NCI-H82 (cell line): ENCODE measurements at places on chromosomes 1 and 21.
A peak's percentile ranks its signal among the peaks of the same experiment; 100 is the strongest.

- peak; percentile 65 for DNase-seq
Measured at GRCh38 chr1:168482106-168482505, 61.7 kb downstream of the XCL2 start.

GRCh38 chr21:43331962-43332828, 94.7 kb downstream of the SIK1 start:
- no peak for DNase-seq

DNA sequence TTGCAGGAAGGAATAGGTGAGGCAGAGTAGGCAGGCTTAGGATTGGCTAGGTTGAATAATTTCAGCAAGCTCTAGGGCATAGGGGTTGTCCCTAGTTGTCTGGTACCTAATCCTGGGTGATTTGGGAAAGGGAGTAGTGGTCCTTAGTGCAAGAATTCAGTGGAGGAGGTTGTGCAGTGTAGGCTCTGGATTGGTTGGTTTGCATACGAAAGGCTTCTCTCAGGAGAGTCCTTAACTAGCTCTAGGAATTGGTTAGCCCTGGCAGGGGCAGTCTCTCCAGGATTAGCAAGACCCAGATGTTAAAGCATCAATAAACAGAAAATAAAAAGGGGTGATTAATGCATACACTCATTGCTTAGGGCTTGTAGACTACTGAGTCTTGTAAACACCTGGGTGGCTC, 9.6 kb upstream of the CD101 start:
- no peak for DNase-seq

GRCh38 chr1:111842411-111842810, 86.7 kb downstream of the DDX20 start:
- DNase-seq, result no peak

DNA sequence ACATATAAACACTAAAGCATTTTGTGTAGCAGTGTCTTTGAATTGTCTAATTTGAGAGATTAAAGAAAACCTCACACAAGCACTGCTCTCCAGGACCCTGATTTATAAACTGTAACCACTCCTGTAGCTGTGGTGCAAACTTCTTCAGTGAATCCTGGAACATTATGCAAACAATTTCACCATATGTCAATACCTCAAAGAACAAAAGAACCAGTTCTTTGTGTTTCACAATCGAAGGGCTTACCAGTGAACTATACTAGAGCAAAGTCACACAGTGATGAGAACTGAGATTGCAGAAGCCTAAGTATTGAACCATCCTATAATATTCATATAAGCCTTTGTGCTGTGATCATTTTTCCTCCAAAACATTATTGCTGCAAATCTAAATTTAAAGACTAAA, 21.5 kb downstream of the DPH5 start:
- no peak for DNase-seq

DNA sequence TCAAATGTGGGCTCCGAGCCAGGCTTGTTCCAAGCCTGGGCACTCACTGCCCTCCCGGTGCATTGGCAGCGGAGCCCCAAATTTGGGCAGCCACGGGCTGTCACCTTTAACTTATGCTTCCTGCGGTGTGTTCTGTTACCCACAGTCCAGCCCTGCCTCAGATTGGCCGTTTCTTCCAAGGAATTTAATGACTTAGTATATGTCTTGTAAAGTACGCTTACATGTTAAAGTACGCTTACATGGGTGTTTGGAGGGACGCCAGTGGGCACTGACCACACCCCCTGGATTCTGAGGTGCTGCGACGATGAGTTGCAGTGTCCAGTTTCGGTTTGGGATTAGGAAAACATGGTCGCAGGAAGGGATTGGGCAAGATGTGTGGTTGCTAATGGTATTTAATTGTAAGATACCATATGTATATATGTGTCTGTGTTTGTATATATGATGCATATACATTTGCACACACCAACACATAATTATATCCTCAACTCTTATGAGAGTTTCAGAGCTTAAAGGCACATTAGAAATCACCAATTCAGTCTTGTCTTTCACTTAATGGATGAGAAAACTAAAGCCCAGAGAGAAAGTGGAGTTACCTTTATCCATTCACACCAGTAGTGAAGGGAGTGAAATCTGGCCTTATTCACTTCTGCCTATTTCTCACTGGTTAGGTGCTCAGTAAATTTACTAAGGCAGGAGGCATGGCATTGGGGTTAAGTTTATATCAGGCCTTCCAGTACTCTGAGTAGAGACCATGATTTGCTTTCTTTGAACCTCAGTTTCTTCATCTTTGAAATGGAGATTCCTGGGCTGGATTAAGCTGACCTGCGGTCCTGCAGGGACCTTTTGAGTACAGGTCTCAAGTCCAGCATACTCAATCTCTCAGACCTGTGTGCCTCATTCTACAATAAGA, 1.0 kb downstream of the SMYD2 start:
- DNase-seq, result peak; percentile 67

- DNase-seq, result no peak
Measured at GRCh38 chr21:42316891-42317290, 1.7 kb upstream of the TFF3 start.

GRCh38 chr1:13699510-13699909, 478 bp upstream of the PRDM2 start:
- no peak for DNase-seq

GRCh38 chr1:162364498-162364897, 12.2 kb downstream of the SPATA46 start:
- DNase-seq, result no peak

DNA sequence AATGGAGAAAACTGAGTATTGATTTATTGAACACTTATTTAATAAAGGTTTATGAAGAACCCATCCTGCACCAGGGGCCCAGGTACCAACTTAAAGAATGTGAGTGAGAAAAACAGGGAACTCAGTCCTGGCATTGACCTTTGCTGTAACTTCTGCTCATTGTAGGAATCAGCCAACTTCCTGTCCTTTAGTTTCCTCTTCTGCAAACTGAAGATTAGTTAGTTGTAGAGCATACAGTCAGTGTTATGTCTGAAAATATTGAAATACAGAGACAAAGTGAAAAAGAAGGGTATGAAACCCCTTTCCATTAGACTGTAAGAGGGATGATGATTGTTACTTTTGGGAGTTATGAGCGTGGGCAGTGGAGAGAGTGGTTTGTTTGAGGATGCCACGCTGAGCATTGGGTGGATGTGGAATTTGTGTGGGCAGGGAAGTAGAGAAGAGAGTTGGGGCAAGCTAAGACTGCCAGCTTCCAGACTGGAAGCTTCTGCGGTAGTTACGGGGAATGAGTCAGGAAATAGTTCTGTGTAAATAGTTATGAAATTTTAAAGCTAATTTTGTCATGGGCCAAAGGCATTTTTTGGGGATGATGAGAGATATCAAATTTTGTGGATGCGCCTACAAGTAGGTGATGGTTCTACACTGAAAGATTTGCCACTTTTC, 89.2 kb downstream of the GPR88 start:
- DNase-seq, result no peak

- DNase-seq, result no peak
Measured at GRCh38 chr1:2269193-2269921, 41.2 kb downstream of the SKI start.

- DNase-seq, result no peak
Measured at GRCh38 chr21:38743772-38744529, 61.8 kb upstream of the ETS2 start.

DNA sequence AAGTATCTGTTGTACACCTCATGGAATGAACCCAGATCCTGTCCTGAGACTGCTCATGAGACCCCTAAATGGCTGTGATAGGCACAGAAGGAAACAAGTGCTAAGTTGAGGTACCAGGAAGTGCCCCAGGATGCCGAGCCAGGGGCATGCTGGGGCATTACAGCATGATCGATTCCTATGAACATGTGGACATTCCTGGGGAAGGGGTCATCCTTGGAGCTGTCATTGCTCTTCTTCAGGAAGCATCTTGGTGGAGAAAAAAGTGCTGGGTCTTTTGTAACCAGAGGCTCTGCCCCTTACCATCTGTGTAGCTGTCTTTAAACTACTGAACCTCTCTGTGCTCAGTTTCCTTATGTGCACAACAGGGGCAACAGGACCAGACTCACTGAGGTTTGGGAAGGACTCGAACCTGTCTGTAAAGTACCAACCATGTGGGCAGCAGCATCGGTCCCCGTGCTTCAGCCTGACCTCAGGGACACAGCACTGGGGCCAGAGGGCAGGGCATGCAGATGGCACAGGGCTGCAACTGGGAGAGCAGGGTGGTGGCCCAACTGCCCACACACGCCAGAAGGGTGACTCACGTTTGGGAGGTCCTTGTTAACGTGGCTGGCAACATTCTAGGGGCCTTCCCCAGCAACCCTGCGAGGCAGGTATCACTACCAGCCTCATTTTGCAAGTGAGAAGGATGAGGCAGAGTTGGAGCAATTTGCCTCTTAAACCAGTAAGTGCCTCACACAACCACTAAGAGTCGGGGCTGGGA, 142.3 kb upstream of the EDN2 start:
- no peak for DNase-seq

DNA sequence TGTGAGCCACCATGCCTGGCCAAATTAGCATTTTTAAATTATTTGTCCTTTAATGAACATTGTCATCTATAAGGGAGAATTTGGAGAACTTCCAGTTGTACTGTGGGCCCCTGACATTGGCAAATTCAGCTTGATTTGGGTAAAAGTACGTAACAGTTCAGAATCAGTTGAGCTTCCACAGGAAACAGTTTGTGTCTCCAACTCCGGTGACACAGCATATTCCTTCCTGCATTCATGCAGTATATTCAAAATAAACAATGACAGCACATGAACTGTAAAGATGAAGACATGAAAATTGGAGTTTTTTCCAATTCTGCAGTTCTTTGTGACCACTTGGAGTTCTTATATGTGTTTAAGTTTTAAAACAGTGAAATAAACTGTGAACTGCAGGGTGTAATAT, 28.2 kb downstream of the RNF220 start:
- no peak for DNase-seq

- DNase-seq, result no peak
Measured at GRCh38 chr1:97144527-97144926, 422.9 kb downstream of the PTBP2 start.

- DNase-seq, result no peak
Measured at GRCh38 chr1:19858893-19859292, 23.3 kb upstream of the OTUD3 start.

- peak; percentile 57 for DNase-seq
Measured at GRCh38 chr1:21334214-21335087, 44.2 kb upstream of the ECE1 start.

DNA sequence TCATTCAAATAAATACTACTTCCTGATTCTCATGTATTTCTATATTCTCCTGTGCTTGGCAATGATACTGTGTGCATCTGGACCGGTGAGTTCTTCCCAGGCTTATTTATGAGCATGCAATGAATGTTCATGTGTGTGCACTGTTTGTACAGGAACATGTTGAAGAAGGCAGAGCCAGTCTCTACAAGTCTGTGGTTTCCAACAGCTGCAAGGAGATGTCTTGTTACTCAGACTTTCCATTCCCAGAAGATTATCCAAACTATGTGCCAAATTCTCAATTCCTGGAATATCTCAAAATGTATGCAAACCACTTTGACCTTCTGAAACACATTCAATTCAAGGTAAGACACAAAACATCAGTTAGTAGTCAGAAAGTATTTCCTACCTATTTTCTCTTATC, 19.1 kb downstream of the FMO1 start:
- DNase-seq, result no peak

DNA sequence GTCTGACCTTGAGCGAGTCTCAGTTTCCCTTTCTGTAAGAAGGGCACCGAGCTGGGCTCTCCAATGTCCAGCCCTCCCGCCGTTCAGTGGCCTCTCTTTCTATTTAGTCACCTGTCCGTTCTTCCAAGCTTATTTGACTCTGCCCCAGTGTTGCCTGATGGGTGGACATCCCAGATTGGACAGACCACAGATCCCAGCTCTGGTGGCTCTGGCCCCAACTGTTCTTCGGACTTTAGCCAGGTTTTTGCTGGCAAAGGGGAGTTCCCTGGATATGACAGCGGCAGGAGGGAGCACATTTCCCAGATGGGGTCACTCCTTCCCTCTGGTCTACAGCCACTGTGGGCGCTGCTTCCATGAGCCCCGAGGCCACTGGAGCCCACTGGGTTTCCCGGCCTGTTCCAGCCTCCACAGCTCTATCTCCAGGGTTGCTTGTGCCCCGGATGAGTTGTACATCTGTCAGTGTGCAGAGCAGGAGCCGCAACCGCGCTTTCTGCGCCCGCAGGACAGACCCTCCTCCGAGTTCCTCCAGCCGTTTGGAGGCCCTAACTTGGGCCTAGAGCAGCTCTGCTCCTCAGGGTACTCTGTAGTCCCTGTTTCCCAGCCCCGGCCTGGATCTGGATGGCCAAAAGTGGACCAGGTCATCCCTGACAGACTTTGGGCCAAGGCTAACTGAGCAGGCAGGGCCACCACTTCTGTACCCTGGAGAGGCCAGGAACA, 3.8 kb downstream of the DMBX1 start:
- DNase-seq, result no peak

DNA sequence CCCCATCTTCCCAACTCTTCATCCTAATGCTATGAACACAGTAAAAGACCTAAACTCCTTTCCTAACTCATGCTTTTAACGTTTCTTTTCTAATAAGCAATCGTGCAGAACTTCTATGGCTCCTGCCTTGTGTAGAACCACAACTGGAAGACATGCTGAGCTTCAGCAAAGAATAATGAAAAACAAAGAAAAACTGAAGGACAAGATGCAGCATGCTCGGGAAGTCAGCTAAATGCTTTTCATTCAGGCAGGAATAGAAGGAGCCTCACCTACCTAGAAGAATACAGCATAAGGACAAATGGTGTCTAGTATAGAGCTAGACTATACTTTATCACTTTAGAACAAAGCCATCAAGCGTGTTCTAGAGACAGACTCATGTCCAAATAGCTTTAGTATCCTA, 45.9 kb downstream of the LUZP1 start:
- DNase-seq, result no peak

GRCh38 chr1:44021581-44022321, 9.5 kb downstream of the SLC6A9 start:
- DNase-seq, result no peak

GRCh38 chr1:171032822-171033702, 57.6 kb upstream of the FMO3 start:
- peak; percentile 98 for DNase-seq

DNA sequence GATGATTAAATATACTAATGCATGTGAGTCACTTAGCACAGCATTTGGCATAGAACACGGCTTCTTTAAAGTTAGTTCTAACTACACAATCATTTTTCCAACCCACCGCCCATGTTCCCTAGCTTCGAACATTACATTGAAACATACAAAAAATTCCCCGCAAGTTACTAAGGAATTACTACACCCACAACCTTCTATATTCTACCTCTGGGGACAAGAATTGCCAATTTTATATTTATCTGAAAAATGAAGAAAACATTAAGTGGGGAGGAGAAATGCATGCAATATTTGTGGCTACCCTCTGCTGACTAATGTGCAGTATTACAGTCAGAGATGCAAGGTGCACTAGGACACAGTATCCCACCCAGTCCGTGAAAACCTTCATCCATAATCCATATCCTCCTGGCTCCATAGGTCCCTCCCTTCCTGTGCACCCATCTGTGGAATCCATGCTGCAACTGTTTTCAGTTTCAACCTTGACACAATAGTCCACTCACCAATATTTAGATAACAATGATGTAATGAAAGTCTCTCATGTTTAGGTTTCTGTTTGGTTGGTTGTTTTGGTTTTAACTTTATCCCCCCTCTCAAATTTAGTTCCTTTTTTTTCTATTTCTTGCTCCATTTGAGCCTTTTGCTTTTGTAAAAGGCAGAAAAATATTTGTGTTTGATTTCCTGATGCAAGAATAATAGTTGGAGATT, 31.6 kb downstream of the RGS5 start:
- peak; percentile 74 for DNase-seq
